ENCODE measurements at places on chromosomes 3 and 15.

GRCh38 chr3:50338965-50339364 is 1.7 kb downstream of the RASSF1 start:
- DNase-seq: no peak

- no peak for DNase-seq
Measured at GRCh38 chr3:47291158-47291753, 8.5 kb downstream of the KLHL18 start.

DNA sequence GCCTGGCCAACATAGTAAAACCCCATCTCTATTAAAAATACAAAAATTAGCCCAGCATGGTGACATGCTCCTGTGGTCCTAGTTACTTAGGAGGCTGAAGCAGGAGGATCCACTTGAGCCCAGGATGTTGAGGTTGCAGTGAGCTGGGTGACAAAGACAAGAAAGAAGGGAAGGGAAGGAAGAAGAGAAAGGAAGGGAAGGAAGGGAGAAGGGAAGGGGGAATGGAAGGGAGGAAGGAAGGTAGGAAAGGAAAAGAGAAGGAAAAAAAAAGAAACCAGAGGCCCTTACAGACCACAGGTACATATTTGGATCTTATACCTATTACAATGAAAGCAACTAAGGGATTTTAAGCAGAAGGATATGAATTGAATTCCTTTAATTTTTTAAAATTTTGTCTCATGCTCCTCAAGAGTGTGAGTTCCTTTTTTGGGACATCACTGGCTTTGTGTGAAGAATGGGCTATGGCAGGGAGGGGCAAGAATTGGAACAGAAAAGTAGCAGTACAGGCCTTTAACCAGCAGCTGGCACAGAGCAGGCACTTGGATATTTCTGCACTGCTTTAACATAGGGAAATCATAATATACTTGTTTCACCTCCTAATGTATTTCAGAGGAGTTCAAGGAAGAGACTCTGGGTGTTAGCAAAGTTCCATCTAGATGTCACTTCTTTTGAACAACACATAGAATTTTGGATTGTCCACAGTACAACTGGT is 7.9 kb downstream of the RAB27A start:
- DNase-seq: no peak

DNA sequence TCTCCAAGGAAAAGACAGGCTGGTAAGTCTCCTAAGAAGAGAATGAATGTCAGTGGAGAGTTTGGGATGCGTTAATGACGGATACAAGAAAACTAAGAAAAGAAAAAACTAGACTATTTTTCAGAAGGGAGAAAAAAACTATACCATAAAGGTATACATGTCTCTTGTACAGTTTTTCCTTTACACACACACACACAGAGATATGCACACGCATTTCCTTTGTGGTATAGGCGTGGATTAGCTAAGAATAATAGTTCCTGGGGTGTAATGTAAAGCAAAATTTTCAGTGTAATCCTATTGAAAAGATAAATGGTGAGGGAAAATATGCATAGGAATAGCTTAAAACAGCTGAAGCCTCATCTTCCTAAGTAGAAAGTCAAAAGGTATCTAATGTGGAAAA is 36.3 kb downstream of the GABPB1 start:
- DNase-seq: no peak

DNA sequence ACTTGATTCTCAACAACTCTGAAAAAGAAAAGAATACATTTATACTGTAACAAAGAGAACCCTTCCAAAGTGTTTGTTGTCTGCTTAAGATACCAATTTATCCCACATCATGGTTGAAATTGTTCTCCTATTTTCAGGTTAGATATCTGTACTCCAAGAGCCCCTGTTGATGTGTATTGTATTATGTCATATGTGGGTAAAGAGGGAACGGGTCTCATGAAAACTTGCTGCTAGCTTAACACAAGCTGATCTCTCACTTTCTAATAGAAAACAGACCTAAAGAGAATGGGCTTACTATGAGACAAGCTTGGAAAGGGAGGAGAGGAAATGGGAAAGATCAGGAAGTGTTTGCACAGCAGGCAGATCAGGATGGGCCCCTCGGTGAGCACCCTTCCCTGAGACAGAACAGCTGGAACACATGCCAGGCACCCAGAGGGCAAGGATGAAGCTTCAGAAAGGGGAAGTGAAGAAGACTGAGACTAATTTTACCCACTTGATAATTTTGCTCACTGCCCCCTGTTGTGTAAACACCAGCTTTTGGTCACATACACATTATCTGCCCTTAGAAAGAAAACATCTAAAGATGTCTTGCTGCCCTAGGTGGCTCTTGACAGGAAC is 747.9 kb upstream of the CCDC54 start:
- no peak for DNase-seq

Data from D341Med (cell line).